ENCODE measurements at places on chromosomes 12 and 14.

GRCh38 chr12:90393652-90394051 is 561.3 kb downstream of the CCER1 start:
- no peak for DNase-seq

DNA sequence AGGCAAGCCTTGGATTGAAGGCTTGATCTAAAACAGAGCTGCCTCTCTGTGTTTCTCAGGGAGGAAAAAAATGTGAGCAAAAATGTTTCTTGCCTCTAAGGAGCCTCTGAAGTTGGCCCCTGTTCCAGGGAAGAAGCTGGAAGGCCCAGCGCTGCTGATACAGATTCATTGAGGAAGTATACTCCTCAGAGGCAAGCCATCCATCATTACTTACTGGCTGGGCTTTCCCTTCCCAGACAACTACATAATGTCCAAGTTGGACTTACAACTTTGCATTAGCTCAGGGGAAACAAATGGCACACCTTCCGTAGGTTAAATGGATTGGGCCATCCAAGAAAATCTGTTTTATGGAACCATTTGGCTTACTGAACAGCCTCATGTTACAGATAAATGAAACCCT is 263.7 kb upstream of the SEL1L start:
- no peak for DNase-seq

DNA sequence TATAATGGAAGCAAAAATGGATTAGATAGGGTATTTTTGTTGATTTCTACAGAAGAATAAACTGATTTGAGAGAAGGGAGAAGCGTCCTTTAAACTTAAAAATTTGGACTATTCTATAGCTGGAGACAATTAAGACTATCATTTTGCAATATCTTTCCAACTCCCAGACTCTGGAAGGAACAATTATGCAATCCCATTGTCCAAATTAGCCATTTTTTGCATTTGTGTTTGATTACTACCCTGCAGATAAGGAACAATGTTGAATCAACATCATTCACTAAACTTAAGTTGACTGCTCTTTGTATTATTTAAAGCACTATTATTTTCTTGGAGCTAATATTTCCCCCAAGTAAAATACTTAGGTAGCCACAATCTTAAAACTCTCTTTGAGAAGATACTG is 34.8 kb upstream of the SELPLG start:
- no peak for DNase-seq

GRCh38 chr12:67590149-67590790 is 58.3 kb upstream of the DYRK2 start:
- DNase-seq = no peak

DNA sequence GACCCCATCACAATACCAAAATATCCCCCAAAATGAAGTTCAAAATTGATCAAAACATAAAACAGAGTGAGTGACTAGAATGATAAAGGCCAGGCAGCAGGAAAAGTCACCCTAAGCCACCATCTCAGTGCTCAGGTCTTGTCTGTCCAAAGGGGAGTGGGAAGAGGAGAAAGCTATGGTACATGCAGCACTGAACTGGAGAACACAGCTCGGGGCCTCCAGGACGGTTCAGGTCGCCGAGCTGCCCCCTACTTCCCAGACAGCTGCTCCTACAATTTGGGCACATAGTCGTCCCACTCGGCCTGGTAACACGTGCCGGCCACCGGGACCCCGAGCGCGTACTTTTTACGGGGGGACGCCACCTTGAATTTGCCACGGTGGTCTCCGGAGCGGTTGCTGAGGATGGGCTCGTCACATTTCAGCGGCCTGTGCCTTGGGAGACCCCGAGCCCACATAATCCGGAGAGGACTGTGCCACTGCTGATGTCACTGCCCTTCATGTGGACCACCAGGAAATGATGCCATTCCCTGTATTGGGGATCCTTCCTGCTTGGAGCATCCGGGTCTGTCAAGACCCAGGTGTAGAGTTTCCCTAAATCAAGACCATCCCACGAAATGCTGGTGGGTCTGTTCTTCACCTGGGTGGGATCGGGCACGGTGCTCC is 31.6 kb downstream of the AK7 start:
- DNase-seq = no peak

- no peak for DNase-seq
These were observed 176.1 kb downstream of the DAD1 start for GRCh38 chr14:22412926-22413411.
